ENCODE measurements at places on chromosomes 7 and 10.

DNA sequence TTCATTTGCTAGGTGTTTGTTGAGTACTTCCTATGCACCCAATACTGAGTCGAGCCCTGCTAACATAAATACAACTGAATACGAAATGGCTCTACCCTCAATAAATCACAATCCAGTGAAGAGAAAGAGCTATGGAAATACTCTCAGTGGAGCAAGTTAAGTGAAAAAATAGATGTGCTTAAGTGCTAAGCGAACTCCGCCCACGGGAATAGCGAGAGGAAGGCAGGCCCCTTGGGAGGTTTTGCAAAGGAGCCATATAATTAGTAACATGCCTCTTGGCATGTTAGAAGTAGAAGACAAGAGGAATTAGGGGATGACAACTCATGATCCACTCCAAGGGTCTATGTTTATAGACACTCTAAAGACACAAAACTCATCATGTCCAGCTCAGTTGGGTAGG is 42.8 kb upstream of the TSPAN33 start:
- no peak for DNase-seq

DNA sequence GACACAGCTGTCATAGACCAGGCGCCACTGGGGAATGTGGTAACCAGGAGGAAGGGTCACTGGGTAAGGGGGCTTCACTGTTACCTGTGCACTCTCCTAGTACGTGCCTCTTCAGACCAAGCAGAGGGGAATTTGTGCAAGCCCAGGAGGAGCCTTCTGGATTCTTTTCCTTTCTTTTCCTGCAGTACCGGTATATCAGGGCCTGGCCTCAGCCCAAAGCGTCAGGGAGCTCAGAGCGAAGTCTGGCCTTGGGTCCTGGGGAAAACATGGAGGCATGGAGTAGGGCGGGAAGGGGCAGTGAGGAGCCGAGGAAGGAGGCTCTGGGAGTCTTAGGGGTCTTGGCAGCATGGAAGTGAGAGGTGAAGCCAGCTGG is 133.6 kb upstream of the GDF10 start:
- no peak for DNase-seq

GRCh38 chr10:4819707-4820106 is 6.3 kb upstream of the AKR1E2 start:
- DNase-seq, result no peak

DNA sequence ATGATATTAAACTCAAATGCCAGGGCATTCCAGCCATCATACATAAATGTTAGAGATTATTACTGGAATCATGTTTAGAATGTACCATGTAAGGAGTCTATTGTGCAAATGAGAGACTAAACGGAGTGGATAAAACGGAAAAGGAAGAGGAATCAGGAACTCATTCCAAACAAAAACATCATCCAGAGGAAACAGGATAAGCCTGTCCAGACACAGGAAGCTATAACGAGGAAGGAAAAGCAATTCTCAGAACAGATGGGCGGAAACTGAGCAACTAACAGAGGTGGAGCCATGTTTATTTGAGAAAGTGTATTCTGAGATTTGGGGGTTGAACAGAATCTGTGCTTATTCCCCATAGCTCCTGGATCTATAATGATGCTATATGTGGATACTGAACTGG is 52.3 kb upstream of the TRIM24 start:
- no peak for DNase-seq
